Endodermal cell (in vitro differentiated cells): ENCODE measurements at places on chromosomes 13 and 19. TPM values are rescaled to one million over a fixed set of nuclear protein-coding genes. Genes with fewer than 3 reads are reported as not detected.
A peak's percentile ranks its signal among the peaks of the same experiment; 100 is the strongest.

DNA sequence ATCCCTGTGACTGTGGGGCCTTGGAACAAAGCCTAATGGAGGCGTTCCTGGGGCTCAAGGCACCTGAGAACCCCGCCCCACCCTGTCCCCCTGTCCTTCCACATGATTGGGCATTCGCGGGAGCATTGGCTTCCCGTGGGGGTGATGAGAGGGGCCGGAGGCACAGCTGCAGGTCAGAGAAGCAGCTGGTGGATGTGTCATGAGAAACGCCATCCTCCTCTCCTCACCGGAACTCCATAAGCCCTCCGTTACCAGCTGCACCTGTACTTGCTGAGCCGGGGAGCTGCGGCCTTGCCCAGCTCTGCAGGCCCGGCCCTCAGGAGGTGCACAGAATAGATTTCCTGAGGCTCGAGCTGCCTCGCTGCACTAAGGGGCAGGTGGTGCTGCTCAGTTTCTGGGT, 42.0 kb downstream of the CAPN12 start:
- no peak for DNase-seq

The REEP6 gene
- 14.5 to 25.5 TPM (median 24.7 TPM) in 3 replicates for total RNA-seq

The MUC16 gene
- 0.23 to 0.55 TPM (median 0.40 TPM) in 3 replicates for total RNA-seq

GRCh38 chr13:73625562-73626339, 508.5 kb downstream of the KLF12 start:
- no peak for DNase-seq

The PRKACA gene
- total RNA-seq: 58.9 and 62.1 TPM in 2 replicates

GRCh38 chr13:30580852-30581502, 36.7 kb upstream of the USPL1 start:
- no peak for DNase-seq

The PTPRH gene
- total RNA-seq: not detected in 2 replicates

The ZSCAN4 gene
- total RNA-seq: not detected in 3 replicates

The LACC1 gene
- 1.1 to 2.0 TPM (median 1.5 TPM) in 3 replicates for total RNA-seq

DNA sequence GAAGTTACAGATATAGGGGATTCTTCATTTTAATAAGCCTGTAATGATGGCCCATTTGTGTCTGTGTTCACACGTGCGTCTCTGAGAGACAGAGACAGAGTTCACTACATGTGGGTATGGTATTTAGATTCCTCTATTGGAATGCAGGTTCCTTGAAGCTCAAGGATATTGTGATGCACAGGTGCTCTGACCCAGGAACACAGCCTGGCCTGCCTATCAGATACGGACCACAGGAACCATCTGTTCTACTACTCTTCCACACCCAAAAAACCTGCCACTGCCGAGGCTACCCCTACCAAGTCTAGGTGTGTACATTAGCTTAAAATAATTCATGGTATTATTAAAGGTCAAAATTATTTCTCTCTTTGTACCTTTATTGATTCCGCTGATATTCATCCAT, 289.2 kb downstream of the ATP8A2 start:
- no peak for DNase-seq

- no peak for DNase-seq
Observed at GRCh38 chr19:17846146-17846545, 1.6 kb downstream of the JAK3 start.

The SIGLEC9 gene
- total RNA-seq: not detected in 3 replicates

DNA sequence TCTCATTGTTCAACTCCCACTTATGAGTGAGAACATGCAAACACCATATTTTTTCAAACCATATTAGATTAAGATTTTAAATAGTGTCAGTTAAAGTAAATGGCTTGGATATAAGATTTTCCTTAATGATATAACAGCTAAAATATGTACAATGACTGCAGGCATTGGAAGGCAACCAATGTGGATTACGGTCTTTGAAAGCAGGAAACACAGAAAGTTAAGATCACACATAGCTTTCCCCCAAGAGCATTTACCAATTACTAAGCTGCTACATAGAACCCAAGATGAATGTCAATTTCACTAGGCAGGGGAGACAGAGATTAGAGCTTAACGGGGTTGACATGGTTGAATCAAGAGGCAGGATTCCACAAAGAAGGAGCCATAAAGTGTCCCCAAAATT, 173.2 kb upstream of the TRPC4 start:
- no peak for DNase-seq

The POU2F2 gene
- 1.1 to 2.3 TPM (median 1.8 TPM) in 3 replicates for total RNA-seq

The YIF1B gene
- 66.0 and 68.6 TPM in 2 replicates for total RNA-seq

The PGLYRP1 gene
- not detected in 2 replicates for total RNA-seq

GRCh38 chr19:48530066-48530720, 18.6 kb upstream of the LMTK3 start:
- DNase-seq: no peak

DNA sequence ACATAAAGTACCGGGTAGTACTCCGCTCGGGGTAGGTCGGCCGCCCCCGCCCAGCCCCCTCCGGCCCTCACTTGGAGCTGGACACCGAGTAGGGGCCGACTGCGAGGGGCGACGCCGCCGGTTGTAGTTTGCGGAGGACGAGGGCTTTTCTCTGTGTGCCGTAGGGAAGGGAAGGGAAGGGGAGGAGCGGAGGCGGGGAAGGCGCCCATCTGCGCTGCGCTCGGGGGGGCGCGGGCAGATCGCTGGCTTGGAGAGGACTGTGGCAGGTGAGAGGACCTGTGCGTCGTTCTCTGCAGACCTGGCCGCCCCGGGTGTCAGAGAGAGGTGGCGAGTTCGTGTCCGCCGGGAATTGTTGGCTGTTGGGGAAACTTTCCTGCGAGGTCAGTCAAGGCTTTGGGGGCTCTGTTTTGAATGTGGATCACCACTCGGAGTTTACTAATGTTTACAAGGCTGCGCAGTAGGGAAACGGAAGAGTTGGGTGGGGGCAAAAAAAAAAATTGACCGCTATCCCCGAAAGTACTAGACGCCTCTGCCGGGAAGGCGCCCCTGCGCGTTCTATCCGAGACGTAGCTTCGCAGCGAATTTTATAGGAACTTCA, 1.4 kb downstream of the ING1 start:
- DNase-seq: peak; percentile 83

DNA sequence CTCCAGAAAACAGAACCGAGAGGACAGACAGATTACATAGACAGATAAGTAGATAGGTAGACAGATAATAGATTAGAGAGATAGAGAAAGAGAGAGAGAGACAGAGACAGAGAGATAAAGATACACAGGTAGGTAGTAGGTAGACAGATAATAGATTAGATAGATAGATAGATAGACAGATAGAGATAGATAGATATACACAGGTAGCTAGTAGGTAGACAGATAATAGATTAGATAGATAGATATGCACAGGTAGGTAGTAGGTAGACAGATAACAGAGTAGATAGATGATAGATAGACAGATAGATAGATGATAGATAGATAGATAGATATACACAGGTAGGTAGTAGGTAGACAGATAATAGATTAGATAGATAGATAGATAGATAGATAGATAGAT, 10.1 kb downstream of the FFAR2 start:
- no peak for DNase-seq

The SLC6A16 gene
- 2.6 to 6.2 TPM (median 3.4 TPM) in 3 replicates for total RNA-seq

- DNase-seq: no peak
Observed at GRCh38 chr19:50520822-50521465, 7.2 kb upstream of the ASPDH start.

DNA sequence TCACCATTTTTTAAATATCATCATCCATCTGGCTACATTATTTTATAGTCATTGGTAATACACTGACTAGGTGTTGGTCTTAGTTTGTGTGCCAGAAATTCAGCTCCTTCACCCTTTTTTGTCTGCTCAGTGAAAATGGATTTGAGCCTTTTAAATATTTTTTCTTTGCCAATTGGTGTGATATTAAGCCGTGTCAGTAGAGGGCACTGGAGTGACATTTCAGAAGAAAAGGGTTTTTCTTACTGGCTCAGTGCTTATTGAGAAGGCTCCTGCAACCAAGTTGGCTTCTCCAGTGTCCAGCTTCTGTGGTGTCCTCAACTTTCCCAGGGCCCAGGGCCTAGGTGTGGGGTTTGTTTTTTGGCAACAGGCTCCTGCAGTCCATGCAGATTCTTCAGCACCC, 546.6 kb downstream of the DACH1 start:
- DNase-seq: peak; percentile 63

- DNase-seq: peak; percentile 61
Observed at GRCh38 chr19:13906521-13906904, 512 bp downstream of the CC2D1A start.

GRCh38 chr13:66700117-66700601, 530.0 kb downstream of the PCDH9 start:
- DNase-seq: no peak

The CEACAM5 gene
- not detected in 2 replicates for total RNA-seq

DNA sequence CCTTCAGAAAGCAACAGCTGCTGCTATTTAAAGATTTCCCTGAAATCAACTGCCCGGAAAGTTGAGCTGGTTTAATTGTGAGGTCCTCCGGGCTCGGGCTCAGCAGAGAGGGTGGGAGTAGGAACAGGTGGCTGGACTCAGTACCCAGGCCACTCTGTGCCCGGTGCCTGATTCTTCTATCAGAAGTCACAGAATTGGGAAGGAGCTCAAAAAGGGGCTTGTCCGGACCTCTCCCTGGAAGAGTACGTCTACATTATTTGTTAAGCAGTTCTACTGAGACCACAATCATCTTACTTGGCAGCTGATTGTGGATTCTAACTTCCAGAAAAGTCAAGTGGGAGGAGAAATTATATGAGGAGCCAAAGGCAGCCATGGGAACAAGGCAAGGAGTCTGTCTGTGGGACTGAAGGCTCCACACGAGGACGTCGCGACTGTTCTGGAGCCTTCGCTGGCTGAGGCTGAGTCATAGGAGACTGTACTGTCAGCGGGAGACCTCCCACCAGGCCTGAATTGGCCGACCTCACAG, 91.7 kb upstream of the ANKRD10 start:
- peak; percentile 63 for DNase-seq

GRCh38 chr13:99961636-99962035, 9.9 kb downstream of the ZIC5 start:
- DNase-seq: no peak

GRCh38 chr19:55441319-55441691, 1.8 kb downstream of the SHISA7 start:
- DNase-seq: no peak

The MYDGF gene
- 58.7 and 63.0 TPM in 2 replicates for total RNA-seq

- DNase-seq: no peak
Observed at GRCh38 chr13:84606616-84607015, 724.3 kb upstream of the SLITRK1 start.

- DNase-seq: no peak
Observed at GRCh38 chr13:100301418-100301817, 212.5 kb downstream of the PCCA start.

GRCh38 chr13:111114362-111115060, 599 bp upstream of the ARHGEF7 start:
- DNase-seq: peak; percentile 81

DNA sequence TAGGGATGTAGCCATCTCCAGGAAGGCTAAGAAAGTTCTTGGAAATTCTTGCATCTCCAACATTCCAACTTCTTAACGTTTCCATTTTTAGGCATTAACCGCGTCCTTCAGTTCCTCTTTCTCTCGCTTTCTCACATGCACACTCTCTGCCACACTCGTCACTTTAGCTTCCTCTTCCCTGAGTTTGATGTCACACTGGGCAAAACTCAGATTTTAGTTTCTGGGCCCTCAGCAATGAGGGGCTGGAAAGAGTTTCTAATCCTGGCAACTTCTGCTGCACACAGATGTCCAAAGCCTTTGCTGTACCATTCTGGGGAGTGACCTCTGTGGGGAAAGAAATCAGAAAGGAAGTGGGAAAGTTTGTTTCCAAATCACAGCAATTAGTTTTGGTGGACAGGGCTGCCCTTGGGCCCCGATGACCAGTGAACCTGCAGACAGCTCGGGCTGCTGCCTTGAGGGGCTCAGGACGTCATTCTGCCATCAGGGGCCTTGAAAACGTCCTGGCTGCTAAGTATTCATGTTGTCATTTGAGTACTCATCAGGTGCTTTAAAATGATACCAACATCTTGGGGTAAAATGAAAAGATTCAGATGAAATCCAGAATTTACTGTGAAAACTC, 89.3 kb downstream of the KL start:
- no peak for DNase-seq

DNA sequence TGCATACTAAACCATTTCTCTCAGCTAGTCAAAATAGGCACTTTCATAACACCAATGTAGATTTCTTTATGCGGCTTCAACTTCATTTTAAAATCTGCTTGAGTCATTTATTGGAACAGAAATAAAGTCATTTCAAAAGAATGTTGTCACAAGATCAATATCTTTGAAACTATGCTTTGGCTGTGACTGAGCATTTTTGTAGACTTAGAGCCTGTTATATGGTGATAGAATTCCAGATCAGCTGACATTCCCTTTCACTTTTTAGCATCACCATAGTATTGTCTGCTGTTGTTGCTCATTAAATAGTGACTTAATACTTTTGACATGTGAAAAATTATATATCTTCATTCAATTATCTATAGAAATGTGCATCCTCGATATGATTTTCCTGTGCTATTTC, 279.2 kb upstream of the PRR20A start:
- no peak for DNase-seq

GRCh38 chr19:32104153-32104849, 241.1 kb upstream of the ZNF507 start:
- DNase-seq: no peak

GRCh38 chr13:50319635-50320255, 304.5 kb downstream of the KCNRG start:
- DNase-seq: no peak

The WASF3 gene
- 18.8 and 20.5 TPM in 2 replicates for total RNA-seq

- DNase-seq: no peak
Observed at GRCh38 chr13:99982036-99982730, 599 bp downstream of the ZIC2 start.

The FGF21 gene
- not detected in 3 replicates for total RNA-seq

DNA sequence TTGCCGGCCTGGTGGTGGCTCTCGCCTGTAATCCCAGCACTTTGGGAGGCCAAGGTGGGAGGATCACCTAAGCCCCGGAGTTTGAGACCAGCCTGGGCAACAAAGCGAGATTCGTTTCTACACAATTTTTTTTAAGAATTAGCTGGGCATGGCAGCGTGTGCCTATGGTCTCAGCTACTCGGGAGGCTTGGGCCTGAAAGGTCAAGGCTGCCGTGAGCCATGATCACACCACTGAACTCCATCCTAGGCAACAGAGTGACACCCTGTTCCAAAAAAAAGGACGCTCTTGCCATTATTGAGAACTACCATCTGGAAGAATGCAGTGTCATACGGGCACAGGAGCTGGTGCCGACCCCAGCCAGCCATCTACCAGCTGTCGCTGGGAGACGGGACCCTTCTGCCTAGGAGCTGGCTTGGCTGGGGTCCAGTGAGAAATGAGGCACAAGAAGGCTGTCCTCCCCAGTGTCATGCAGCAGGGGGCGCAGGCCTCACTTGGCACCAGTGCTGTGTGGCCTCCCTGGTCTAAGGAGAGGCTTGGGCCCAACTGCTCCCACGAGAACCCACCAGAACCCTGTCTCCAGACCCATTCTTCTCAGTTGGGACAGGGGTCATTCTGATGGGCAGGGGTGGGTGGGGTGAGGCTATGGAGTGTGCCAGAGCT, 12.2 kb upstream of the RELB start:
- peak; percentile 92 for DNase-seq

- DNase-seq: peak; percentile 75
Observed at GRCh38 chr13:79775830-79776229, 294.9 kb downstream of the NDFIP2 start.

The DCT gene
- not detected in 3 replicates for total RNA-seq

The TIMM13 gene
- 137 to 154 TPM (median 149 TPM) in 3 replicates for total RNA-seq

The KLK5 gene
- total RNA-seq: not detected in 2 replicates

The ERCC1 gene
- 49.5 and 53.5 TPM in 2 replicates for total RNA-seq
